ENCODE measurements at places on chromosomes 2 and 18. TPM values are rescaled to one million over a fixed set of nuclear protein-coding genes. Genes with fewer than 3 reads are reported as not detected.

Gene SOX11
- total RNA-seq = 42.8 TPM

Gene CFAP53
- 0.15 TPM for total RNA-seq

DNA sequence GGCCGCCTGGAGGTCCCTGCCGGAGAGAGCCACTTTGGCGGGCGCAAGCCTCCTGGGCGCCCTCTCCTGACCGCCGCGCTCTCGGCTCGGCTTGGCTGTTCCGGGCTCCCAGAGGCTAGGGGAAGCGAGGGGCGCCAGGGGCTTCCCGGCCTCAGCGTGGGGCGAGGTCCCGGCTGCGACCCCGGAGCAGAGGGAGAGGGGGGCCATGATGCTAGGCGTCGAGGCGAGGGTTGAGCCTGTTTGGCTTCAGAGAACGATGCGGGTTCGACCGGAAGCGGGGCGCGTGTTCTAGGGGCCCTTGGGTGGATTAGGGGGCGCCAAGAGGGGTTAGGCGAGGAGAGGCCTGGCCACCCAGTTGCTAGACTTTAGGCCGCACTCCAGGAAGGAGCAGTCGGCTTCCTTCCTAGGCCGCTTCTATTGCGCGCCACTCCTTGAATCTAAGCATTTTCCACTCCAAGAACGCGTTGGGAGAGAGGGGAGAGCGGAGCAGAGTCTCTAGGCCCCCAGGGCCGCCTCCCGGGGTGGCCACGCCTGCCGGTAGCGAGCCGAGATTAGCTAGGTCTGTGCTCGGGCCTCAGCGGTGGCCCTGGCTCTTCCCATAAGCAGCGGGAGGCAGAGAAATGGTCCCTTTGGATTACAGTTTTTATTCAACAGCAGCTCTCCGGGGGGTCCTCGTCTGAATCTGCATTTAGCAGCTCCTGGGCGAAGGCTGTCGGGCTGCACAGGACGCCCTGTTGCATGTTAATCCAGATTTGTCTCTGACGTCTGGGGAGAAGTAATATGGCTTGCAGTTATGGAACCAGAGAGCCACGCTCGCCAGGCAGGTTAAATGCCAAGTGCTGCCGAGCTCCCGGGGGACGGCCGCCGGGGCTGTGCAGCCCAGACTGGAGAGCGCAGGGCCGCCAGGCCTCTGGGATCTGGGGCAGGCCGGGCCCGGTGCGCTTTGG, 11.3 kb downstream of the MEIS1 start:
- DNase-seq = peak; percentile 69

DNA sequence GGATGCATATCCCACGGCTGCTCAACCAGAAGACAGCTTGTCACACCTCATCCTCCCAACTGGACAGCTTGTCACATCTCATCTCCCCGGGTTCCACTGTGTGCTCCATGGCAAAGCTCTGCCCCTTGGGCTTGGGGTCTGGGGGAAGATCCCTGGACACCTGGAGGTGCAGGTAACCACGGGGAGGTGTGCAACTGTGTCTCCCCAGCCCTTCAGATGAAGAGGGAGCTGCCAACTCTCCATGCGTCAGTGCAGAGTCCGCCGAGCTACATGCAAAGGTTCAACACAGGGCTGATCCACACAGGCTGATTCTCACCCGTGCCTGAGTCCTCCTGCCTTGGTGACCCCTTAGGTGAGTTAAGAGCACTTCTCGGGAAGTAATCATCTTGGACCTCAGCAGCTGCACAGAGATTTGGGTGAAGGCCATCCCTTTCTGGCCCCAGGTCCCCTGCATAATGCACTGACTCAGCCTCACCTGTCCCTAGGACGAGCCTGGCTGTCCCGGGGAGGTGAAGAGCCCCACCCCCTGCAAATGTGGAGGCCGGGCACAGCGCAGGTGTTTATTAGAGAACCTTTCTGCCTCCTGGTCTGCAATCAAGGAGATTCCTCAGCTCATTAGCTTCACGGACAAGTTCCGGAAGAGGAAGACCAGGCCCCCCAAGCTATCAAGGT, 157.9 kb downstream of the PXDN start:
- DNase-seq = no peak

GRCh38 chr2:220334871-220335590, 707.6 kb downstream of the SLC4A3 start:
- DNase-seq = no peak

DNA sequence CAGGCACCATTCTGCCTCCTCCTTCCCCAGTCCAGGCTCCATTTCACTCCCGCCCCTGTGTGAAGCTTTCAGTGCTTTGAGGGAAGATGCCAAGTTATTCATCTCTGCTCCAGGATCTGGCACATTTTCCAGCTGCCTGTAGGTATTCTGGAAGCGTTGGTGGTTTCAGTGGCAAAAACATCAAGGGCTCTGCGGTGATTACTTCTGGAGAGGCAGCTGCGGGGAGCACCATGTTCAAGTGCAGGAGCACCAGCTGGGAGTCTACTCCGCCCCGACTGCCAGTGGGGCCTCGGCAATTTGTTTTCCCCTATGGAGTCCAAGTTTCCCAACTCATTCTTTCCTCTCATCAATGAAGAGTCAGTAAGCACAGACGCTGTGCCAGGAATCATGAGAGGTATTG, 211.7 kb downstream of the CLIP4 start:
- DNase-seq = no peak

Gene SLC5A7
- total RNA-seq = not detected

Gene CD28
- total RNA-seq = not detected

DNA sequence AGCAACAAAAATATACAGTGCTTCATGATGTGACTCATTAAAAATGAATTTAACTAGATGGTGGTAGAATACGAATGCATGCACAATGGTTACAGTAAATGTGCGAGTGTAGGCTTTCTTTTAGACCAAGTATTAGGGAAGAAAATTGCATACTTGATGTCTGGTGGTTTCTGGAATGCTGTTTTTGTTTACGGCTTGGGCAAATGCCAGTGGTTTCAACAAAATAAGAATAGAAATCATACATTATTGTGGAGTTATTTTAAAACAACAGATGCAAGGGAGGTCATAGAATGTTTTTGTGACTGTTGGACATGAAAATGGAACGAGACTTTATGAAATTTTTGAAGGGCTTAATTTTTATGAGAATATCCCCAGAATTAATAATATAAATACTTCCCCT, 580.9 kb downstream of the PLCL1 start:
- no peak for DNase-seq

- no peak for DNase-seq
These were observed 150.3 kb downstream of the UBR3 start for GRCh38 chr2:169977530-169977929.

GRCh38 chr2:9462313-9462712, 12.0 kb upstream of the IAH1 start:
- DNase-seq = no peak

DNA sequence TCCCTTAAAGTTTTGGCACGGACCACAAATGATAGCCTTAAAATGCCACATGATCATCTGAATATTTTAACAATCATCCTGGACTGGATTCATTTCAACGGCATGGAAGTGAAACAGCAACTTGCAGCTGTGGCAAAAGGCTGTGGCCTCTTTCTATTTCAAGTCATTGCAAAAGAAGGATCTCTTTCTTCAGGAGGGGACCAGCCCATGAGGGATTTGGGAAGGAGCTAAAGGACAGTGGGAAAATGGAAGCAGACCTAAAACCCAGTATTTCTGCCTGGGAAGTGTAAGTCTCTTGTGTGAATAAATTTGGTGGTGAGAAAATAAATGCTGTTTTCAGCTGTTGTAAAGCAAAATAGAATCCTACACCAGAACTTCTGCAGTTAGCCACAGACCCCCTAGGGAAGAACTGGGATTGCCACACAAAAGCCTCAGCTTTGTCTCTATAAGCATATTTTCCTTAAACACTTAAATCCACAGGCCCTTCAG, 107.3 kb upstream of the ZFP36L2 start:
- no peak for DNase-seq

Gene IRS1
- 15.0 TPM for total RNA-seq

Gene PDE6D
- 33.9 TPM for total RNA-seq

- no peak for DNase-seq
These were observed 9.6 kb upstream of the LRP1B start for GRCh38 chr2:142140434-142140845.

Gene PKDCC
- 134 TPM for total RNA-seq

DNA sequence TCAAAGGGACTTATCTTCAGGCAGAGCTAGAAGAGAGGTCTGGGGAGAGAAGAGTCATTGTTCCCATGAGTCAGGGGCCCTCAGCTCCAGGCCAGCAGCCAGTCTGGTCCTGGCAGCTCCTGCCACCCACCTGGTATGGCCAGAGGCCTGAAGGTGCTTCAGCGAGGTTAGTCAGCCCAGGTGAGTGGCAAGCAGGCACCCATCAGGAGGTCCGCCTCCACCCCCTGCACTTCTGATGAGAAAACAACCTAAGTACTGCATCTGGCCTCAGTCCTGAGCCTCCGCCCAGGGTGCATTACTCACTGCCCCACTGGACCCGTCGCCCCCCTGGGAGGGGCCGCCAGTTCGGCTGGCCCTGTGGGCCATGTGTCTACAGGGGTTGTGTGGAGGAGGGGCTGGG, 130.2 kb downstream of the INHBB start:
- no peak for DNase-seq

DNA sequence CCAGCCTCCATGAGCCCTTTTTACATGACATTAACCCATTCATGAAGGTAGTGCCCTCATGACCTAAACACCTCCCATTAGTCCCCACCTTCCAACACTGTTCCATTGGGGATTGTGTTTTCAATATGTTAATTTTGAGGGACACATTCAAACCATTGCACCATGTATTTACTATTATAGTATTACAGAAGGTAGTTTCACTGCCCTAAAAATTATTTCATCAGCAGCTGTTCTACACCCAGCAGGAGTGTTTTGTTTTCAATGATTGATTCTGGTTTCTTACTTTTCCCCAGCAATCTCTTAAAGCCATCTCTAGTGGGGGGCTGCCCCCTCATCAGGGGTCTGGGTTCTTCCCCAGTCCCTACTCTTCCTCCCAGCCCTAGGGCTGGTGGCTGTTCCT, 71.9 kb downstream of the CERS6 start:
- DNase-seq = no peak

DNA sequence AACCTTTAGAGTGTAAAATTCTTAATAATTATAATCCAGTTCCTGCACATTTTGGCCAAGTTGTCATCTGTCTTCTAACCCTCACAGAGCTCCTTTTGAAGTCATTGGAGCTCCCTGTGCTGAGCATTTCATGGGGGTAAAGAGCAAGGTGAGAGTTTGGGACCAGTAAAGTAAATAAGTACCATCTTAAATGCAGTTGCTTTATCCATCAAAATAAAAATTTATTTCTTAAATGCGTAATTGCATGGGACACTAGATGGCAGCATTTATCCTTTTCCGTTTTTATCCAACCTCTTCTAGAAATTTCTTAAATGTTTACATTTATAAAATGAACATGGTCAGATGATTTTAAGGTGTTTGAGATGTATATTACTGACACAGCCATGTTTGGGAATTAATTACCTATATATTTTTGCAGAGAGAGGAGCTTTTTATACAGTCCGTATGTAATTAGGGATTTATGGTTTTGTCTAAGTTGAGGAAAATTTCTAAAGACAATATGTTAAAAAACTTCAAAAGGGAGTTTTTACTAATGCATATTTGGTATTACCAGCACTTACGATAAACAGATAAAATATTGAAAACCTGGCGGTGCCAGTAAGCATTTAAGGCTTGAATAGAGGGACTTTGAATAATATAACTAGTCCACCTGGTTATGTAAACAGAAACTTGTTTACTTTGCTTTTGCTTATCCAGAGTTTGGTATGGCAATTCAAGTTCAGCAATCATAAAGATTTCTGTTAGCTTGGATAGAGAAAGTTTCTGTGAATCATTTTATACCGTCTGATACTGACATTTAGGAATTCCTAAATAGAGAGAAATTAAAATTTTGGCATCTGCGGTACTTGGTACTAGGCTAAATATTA, 54.5 kb downstream of the ACSL3 start:
- DNase-seq = no peak

Gene HOXD8
- not detected for total RNA-seq

GRCh38 chr2:79903222-79904000, 390.6 kb downstream of the CTNNA2 start:
- DNase-seq = no peak

DNA sequence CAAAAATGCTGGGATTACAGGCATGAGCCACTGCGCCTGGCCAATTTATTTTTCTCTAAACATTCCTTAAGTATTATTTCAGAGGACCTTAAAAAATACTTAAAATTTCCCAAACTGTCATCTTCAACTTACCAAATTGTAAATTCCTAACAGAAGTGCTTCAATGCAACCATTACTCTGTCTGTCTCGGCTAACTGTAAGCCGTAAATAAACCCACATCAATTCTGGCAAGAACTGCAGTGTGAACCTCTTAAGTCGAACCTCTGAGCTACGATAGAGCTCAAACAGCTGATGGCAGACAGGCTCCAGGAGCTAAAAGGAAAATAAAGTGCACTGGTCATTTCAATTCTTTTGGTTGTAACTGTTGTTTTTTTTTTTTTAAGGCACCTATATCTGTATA, 53.4 kb upstream of the ORC2 start:
- DNase-seq = no peak

DNA sequence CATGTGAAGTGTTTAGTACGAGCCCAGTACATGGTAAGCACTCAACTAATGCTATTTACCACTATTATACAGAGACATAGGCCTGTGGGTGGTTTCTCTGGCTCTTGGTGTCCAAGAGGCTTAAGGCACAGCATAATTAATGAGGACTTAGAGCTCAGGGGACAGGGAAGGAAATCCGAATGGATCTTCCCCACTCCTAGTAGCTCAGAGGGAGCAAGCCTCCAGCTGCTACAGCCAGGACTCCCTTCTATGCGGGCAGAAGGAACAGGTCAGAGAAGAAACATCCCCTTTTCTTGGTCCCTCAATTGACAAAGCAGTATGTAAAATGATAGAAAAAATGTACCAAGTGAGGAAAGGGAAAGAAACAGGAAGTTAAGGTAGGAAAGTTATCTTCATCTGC, 261.3 kb upstream of the STON1 start:
- no peak for DNase-seq

Gene SP110
- 2.9 TPM for total RNA-seq

DNA sequence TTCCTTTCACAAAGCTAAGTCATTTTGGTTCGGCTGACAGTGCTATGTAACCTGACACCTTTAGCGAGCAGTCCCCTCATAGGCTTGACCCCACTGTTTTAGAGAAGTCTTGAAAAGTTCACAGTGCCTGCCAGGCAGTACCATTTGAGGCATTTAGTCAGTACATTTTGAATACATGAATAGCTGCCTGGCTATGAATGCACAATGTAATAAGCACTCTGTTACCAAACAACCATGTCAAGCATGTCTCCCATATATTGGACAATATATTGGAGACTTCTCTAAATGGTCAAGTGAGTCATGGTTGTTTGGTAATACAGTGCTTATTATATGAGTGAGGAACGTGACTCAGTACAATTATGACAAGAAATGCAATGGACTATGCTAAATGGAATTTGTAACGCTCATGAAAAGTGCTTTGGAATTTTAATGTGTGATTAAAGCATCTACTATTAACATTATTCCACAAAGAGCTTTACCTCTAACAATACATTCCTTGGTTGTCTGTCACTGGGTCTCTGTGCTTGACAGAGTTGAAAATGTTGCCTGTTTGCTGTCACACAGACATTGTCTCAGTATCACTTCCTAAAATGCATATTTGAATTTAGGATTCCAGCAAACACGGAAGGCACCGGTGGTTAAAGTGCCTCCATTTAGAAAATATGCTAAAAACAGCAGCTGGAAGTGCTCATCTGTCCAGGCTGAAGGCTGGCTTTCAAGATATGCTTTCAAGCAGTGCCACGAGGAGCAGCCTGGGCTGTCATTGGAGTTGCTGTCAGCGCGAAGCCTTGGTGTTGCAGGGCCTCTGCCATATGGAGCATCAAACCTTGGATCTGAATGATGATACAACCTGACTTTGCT, 458.6 kb downstream of the FBXO15 start:
- no peak for DNase-seq

All from H9 (cell line).